Inflammatory macrophage treated with lipopolysaccharide for 1 hour (primary cell): ENCODE measurements at places on chromosomes 12 and 14.

GRCh38 chr12:12872139-12872933 is 19.0 kb upstream of the GPRC5A start:
- no peak for DNase-seq

DNA sequence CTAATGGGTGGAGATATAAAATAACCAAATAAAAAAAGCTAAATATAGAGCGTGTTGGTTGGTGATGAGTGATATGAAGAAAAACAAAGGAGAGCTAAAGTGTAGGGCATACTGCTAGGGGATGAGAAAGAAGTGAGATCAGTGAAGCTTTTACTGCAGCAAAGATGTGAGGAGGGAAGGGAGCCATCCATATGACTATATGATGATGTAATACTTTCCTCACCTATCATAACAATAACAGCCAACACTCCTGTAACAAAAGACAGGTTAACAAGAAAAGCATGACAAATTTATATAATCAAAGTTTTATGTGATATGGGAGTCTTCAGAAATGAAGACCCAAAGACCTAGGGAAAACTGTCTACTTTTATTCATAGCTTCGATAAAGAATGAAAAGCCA is 57.4 kb upstream of the LRFN5 start:
- no peak for DNase-seq

DNA sequence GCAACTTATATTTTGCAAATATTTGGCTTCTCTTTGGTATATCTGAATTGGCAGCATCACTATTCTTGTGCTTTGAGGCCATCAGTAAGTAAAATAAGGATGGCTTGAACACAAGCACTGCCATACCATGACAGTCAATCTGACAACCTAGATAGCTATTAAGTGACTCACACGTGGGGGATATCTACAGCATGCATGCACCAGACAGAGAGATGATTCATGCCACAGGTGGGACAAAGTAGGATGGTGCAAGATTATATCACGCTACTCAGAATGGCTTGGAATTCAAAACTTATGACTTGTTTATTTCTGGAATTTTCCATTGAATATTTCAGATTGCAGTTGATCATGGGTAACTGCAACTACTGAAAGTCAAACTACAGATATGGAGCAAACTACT is 675.6 kb upstream of the MDGA2 start:
- no peak for DNase-seq

GRCh38 chr12:101571105-101571504 is 23.7 kb upstream of the MYBPC1 start:
- no peak for DNase-seq

DNA sequence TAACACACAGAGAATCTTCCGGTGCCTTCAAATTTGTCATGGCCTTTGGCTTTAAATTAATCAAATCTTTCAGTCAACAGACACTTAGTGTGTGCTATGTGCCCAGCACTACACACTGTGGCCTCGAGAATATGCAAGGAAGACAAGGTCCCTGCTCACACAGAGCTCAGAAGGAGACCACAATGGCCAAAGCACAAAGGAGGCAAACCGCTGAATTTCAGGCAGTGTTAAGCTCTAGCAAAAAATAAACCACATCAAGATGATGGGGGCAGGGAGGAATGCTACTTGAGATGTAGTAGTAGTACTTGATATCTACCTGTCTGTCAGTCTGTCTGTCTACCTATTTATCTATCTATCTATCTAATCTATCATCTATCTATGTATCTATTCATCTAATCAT is 227.9 kb downstream of the TMEM132D start:
- no peak for DNase-seq

GRCh38 chr12:123041811-123042655 is 61.6 kb downstream of the ARL6IP4 start:
- no peak for DNase-seq

DNA sequence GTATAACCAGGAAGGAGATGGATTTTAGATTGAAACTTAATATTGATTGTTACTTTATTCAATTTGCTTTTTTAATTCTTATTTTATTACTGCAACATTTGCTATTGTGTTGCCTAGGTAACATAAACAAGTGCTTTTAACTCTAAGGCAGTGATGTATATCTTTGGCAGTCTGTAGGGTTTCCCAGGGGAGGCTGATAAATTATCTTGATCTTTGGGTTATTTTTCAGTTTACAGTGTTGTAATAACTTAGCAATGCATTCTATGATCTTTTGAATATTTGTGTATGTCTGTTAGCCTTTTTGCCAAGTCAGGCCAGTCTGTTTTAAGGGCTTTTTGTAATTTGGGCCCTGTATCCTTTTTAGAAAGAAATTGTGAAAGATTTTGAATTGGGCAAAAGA is 7.8 kb upstream of the DTD2 start:
- no peak for DNase-seq

GRCh38 chr12:78918268-78918667 is 53.7 kb downstream of the SYT1 start:
- DNase-seq: no peak

DNA sequence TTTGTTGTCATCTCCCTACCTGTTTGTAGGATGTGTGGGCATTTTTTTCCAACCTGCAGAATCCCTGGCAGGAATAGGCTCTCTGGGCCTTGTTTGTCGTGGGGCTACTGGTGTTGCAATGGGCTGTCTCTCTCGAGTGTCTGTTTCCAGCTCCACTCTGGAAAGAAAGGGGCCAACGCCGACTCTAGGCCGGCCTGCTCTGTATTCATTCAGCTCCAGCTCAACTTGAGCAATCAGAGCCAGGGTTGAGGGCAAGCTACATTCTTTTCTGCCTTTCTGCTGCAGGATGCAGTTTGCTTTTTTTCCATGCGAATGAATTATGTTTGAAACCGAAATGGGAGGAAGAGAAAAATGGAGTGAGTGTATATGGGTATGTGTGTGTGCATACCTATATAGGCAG is 2.3 kb downstream of the JDP2 start:
- DNase-seq: no peak

- no peak for DNase-seq
These were observed 1035.9 kb downstream of the TRHDE start for GRCh38 chr12:73308079-73308478.

DNA sequence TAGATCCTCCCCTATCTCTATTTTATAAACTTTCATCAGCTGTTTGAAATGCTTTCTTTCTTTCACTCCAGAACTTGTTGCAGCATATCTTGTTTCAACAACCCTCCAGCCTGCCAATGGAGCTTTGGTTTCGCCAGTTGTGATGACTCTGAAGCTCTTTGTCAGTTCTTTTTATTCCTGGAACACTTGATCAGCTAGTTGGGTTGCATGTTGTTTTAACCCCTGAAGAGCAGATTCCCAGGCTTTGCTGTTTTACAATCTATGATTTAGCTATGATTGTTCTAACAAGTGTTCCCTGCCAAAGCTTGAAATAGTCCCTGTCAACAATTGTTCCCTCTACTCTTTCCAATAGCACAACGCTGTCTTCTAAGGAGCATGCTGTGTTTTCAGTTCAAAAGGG is 50.6 kb upstream of the FUT8 start:
- DNase-seq: no peak
